ENCODE measurements at places on chromosomes 6 and 20. TPM values are rescaled to one million over a fixed set of nuclear protein-coding genes. Genes with fewer than 3 reads are reported as not detected.

Gene FAM83B
- total RNA-seq = 0.20 TPM

Gene ZKSCAN3
- total RNA-seq = 8.1 TPM

Gene CST2
- not detected for total RNA-seq

DNA sequence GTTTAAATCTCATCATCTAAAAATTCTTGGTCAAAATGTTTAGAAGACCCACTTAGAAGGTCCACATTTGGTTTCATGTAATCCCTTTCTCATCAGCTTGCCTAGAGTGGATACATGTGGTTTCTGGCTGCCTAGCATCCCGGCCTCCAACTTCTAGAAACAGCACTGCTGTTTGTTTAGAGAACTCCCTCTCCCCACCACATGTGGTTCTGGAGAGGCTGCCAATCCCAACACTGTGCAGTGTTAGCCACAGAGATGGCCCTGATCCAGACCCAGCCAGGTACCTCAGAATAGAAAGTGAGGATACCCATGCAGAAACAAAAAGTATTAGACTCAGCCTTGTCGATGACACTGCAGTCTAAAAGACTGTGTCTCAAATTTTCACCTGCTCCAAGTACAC is 241.8 kb downstream of the BCKDHB start:
- peak; percentile 68 for DNase-seq

Gene PLEKHG1
- total RNA-seq = not detected

DNA sequence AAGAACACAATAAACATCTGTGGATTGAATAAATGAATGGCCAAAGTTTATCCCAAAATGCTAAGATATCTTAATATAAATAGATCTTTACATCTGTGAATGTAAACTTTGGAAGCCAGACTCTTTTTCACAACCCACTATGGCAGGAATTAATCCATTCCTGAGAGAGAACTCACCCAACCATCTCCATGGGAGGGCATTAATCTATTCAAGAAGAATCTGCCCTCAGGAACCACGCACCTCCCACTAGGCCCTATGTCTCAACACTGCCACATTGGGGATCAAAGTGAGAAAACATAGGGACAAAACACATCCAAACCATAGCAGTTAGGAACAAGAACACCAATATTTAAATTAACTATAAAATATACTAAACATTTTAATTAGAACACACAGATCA is 3.4 kb downstream of the UBE3D start:
- DNase-seq = peak; percentile 67

- DNase-seq = peak; percentile 75
These were observed 158.3 kb downstream of the OPRM1 start for GRCh38 chr6:154197196-154197860.

DNA sequence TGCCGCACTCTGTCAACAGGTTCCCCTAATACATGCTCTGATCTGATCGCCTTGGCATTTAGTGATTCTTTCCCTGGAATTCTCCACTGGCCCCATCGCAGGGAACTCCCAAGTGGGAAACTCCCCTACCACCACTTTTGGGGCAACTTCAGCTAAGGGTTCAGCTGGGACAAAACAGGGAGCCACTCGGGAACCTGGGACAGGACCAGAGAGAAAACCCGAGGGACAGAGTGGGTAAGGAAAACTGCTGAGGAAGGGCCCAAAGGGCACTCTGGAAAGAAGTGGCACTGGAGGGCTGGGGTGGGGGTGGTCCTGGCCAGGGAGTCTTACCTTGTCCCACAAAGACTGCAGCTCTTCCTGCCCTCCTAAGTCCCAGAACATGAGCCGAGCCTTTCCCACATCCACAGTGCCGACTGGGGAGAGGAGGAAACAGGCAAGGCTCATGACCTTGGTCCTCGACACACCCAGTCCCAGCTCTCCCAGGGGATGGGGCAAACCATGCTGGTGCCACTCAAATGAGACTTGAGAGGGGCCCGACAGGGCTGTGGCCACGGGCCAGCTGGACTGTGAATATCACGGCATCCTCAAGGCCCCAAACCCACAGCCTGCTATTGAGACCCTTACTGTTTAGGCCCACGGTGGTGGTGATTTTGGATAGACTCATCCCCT is 1.6 kb downstream of the ARFRP1 start:
- DNase-seq = no peak
